Neural cell (in vitro differentiated cells): ENCODE measurements at places on chromosomes 6 and 20. TPM values are rescaled to one million over a fixed set of nuclear protein-coding genes. Genes with fewer than 3 reads are reported as not detected.

SIGLEC1 gene
- 0.12 TPM in 1 of 2 replicates, not detected in the other for polyA plus RNA-seq

FANCE gene
- polyA plus RNA-seq = 7.1 and 10.2 TPM in 2 replicates

VWA7 gene
- polyA plus RNA-seq = 5.3 and 5.7 TPM in 2 replicates

TINAG gene
- 1.1 TPM in 1 of 2 replicates, not detected in the other for polyA plus RNA-seq

UST gene
- polyA plus RNA-seq = 6.3 and 7.5 TPM in 2 replicates

ATP6V1G2 gene
- polyA plus RNA-seq = 56.7 and 76.7 TPM in 2 replicates

HCRTR2 gene
- polyA plus RNA-seq = 7.5 and 8.1 TPM in 2 replicates

C20orf144 gene
- polyA plus RNA-seq = not detected in 2 replicates

MOG gene
- not detected in 2 replicates for polyA plus RNA-seq

POM121L2 gene
- not detected in 2 replicates for polyA plus RNA-seq

TGM3 gene
- 0.10 and 0.24 TPM in 2 replicates for polyA plus RNA-seq
